ENCODE measurements at places on chromosomes 12 and 14.

GRCh38 chr14:51323492-51323891, 83.4 kb downstream of the TMX1 start:
- DNase-seq, result no peak

GRCh38 chr12:126248871-126249403, 1183.7 kb downstream of the AACS start:
- no peak for DNase-seq

- peak; percentile 2 for DNase-seq
Measured at GRCh38 chr14:28902930-28903329, 136.3 kb downstream of the FOXG1 start.

DNA sequence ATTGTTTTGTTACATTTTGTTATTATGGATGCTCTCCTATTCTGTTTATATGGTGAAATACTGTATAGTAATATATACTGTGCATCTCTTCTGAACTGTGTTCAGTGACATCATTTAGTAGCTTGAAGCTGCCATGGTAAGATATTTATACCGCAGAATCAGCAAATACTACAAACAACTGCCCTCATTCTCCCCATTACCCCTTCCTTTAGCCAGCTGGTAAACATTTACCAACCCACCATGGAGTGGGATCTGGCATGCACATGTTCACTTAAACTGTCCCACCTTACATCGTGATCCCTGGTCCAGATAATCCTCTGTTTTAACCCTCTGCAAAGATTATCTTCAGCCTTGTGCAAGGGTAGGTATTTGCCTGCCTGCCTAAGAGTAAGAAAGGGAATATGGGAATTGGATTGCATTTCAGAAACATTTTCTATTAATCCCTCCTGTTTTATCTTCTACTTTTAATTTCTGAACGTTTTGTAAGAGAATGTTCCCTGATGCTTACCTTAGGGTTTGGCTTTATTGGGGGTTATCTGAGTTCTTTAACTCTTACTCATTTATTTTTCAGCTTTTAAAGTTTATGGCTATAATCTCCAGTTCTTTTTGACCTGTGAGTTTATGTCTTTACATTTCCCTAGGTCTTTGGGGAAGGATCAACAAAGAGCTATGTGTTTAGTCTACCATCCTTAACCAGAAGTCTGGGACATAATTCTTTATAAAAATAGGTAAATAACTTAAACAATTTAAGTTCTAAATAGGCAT, 46.5 kb downstream of the FBXO34 start:
- DNase-seq, result no peak

GRCh38 chr12:3203713-3204112, 126.5 kb downstream of the TSPAN9 start:
- DNase-seq, result no peak

- no peak for DNase-seq
Measured at GRCh38 chr12:27180906-27181505, 63.1 kb upstream of the STK38L start.

DNA sequence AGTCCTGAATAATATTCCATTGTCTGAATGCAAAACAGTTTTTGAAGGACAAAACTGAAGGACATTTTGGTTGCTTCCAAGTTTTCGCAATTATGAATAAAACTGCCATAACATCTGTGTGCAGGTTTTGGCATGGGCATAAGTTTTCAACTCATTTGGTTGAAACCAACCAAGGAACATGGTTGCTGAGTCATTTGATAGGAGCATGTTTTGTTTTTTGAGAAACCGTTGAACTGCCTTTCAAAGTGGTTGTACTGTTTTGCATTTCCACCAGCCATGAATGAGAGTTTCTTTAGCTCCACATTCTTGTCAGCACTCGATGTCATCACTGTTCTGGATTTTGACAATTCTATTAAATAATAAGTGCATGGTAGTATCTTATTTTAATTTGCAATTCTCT, 23.0 kb upstream of the GSG1 start:
- no peak for DNase-seq

DNA sequence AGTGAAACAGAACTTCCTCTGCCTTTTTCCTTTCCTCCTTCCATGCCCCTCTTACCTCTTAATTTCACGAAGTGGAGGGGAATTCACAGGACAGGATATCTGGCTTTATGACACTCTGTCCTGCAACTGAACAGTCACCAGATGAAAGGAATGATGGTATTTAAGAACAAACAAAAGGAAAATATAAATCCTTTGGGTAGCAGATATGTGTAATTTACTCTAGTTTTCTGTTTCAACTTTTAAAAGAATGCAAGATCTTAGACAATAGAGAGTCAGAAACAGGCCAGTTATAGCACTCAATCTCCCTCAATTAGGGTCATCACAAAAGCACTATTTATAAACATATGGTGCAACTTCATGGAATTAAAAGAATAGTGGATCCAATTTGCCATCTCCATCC, 25.0 kb upstream of the HMGA2 start:
- DNase-seq, result no peak

DNA sequence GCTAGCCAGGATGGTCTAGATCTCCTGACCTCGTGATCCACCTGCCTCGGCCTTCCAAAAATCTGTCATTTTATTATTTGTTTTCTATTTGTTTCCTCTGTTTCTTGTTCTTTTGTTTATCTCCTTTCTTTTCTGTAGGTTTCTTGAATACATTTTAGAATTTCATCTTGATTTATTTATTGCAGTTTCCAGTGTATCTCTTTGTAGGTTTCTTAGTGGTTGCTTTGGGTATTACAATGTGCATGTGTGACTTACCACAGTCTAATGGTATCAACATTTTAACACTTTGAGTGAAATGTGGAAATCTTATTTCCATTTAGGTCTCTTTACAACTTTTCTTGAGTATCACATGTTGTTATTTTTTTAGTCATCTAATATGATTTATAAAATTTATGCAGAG, 29.9 kb upstream of the MUCL1 start:
- DNase-seq, result no peak

DNA sequence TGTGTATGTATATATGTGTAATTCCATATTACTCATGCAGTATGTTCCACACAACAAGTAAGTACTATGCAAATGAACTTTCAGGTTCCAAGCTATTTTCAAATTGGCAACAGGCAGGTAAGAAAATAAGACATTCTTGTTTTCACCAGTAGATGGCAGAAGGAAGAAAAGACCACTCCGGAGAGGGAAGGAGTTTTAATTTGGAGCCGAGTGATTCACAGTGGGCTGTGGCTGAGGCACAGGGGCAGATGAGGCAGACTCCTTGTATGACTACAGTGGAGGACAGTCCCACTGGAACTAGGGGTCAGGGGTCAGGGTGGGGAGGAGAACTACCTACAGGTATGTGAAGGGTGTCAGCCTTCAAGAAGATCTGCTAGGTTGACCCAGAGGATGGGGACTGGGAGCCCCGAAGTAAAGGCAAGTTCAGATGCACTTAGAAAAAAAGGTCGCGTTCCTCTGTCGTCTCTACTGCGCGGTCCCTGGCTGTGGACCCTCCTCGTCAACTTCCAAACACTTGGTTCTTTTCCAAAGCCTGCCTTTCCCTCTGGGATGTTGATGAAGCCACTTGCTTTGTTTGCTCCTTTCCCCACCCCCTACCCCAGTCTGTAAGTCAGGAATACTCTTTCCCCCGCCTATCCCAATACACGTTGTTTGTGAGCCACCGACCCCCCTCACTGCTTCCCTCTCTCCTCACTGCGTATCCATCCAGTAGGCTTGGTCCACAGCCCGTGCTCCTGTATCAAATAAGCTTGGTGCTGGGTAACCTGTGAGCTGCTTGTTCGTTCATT, 24.1 kb downstream of the DDX47 start:
- peak; percentile 83 for DNase-seq

DNA sequence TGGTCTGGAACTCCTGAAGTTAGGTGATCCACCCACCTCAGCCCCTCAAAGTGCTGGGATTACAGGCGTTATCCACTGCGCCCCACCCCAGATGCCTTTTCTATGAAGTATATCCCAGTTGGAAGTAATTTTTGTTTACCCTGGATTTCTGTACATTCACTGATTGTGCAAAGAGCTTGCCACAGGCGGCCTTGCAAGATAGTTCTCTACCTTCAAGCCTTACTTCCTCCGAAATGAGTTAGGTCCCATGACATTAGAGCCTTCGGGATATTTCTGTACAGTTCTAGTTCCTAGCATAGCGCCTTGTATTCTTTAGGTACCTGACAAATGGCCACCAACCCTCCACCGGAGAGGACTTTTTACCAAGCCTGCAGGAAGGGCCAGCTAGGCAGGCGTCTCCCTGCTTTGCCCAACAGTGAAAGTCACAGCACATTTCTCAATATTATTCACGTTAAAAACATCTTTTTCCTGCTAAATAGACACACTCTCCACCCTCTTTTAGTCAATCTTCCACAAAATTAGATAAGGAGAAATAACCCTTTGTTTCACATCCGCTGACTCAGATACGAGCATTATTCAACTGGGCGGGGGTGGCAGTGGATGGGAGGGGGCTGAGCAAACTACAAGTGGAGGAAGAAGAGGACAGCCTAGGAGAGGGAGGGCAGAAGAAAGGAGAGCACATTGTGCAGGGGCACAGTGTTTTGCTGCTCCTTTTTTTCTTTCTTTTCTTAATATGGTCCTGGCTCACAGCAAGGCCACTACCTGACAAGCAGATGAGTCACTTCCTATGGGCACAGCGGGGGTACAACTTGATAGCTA, 40.0 kb upstream of the CAPRIN2 start:
- peak; percentile 56 for DNase-seq

GRCh38 chr12:5739917-5740316, 205.1 kb downstream of the ANO2 start:
- DNase-seq, result no peak

GRCh38 chr12:66194122-66194521, 5.1 kb downstream of the IRAK3 start:
- no peak for DNase-seq

GRCh38 chr14:67141146-67141900, 47.9 kb upstream of the GARIN2 start:
- no peak for DNase-seq

GRCh38 chr12:94620621-94621020, 29.7 kb downstream of the TMCC3 start:
- no peak for DNase-seq

DNA sequence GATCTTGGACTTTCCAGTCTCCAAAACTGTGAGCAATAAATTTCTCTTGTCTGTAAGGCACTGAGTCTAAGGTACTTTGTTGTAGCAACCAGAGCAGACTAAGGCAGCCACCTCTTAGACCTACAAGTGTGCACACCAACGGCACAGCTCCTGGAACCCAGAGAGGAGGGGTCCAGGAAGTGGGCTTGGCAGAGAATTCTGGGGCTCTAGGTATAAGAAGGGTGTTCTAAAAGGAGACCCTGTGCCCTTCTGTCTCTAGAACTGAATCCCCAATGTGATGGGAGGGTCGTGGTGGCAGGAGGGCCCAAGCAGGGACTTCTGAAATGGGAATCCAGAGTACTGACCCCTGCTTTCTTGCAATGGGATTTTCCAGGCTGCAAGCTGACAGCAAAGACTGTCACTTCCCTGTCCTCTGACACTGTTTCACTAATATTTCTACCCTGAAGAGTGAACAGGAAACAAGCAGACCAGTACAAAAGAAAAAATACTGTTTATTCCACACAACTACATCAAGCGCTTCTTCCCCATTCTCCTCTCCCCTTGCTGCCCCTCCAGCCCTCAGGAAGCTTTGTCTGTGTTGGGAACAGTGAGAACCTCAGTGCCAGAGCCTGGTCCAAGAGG, 13.6 kb upstream of the TFCP2 start:
- DNase-seq, result no peak

GRCh38 chr14:88129306-88130056, 124.5 kb downstream of the GPR65 start:
- DNase-seq, result peak; percentile 46

DNA sequence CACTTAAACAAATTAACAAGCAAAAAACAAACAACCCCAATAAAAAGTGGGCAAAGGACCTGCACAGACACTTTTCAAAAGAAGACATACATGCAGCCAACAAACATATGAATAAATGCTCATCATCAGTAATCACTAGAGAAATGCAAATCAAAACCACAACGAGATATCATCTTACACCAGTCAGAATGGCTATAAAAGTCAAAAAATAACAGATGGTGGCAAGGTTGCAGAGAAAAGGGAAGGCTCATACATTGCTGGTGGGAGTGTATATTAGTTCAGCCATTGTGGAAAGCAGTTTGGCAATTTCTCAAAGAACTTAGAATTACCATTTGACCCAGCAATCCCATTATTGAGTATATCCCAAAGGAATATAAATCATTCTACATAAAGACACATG, 34.6 kb upstream of the NT5DC3 start:
- no peak for DNase-seq
